Foreskin keratinocyte (primary cell): ENCODE measurements at places on chromosomes 11 and 22. TPM values are rescaled to one million over a fixed set of nuclear protein-coding genes. Genes with fewer than 3 reads are reported as not detected.

KCNJ5 gene
- total RNA-seq: 0.95 and 3.8 TPM in 2 replicates

MMP8 gene
- total RNA-seq: not detected in 2 replicates

KCNJ11 gene
- total RNA-seq: 0.04 TPM in 1 of 2 replicates, not detected in the other

NAALAD2 gene
- 0.04 and 0.17 TPM in 2 replicates for total RNA-seq

MB gene
- not detected in 2 replicates for total RNA-seq

C11orf16 gene
- not detected in 2 replicates for total RNA-seq

GAB2 gene
- total RNA-seq: 0.53 and 0.61 TPM in 2 replicates

LARGE1 gene
- total RNA-seq: 8.1 and 8.8 TPM in 2 replicates

SERPING1 gene
- total RNA-seq: 13.0 and 14.1 TPM in 2 replicates

MYBPC3 gene
- total RNA-seq: not detected in 2 replicates

CCDC188 gene
- total RNA-seq: not detected in 2 replicates

LMO2 gene
- total RNA-seq: 1.6 and 1.7 TPM in 2 replicates

TIGD3 gene
- 0.07 and 0.14 TPM in 2 replicates for total RNA-seq

OR8D4 gene
- total RNA-seq: not detected in 2 replicates

CCDC73 gene
- not detected in 2 replicates for total RNA-seq

RBFOX2 gene
- total RNA-seq: 85.0 and 85.9 TPM in 2 replicates

CNGA4 gene
- total RNA-seq: 0.07 TPM in 1 of 2 replicates, not detected in the other

- no peak for DNase-seq
Measured at GRCh38 chr11:2932850-2933251, 3.6 kb upstream of the PHLDA2 start.

DNA sequence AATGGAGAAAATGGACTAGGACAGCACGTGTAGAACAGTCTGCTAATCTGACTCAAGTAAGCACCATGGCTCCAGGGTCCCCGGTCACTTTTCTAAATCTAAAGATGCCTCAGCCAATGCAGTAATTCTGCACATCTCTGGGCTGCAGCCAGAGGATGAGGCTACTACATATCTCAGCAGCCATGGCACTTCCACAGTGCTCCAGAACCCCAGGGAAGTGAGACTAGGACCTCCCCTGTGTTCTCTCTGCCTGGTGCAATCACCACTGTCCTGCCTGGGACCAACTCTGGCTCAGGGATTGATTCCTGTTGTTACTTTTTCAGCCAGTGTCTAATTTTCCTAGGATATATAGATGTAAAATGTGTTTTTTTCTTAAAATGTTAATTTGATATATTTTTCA, 129.4 kb upstream of the TOP3B start:
- no peak for DNase-seq

- no peak for DNase-seq
Measured at GRCh38 chr11:35148163-35148837, 9.3 kb downstream of the CD44 start.

GRCh38 chr11:71114124-71114851, 138.1 kb downstream of the SHANK2 start:
- no peak for DNase-seq

- no peak for DNase-seq
Measured at GRCh38 chr22:25137577-25138525, 61.8 kb upstream of the CRYBB3 start.

- DNase-seq: no peak
Measured at GRCh38 chr11:62921573-62922188, 518 bp upstream of the CHRM1 start.

GRCh38 chr11:62988276-62988675, 3.5 kb upstream of the SLC22A6 start:
- DNase-seq: no peak

GRCh38 chr22:21094911-21095772, 49.4 kb downstream of the LRRC74B start:
- no peak for DNase-seq

DNA sequence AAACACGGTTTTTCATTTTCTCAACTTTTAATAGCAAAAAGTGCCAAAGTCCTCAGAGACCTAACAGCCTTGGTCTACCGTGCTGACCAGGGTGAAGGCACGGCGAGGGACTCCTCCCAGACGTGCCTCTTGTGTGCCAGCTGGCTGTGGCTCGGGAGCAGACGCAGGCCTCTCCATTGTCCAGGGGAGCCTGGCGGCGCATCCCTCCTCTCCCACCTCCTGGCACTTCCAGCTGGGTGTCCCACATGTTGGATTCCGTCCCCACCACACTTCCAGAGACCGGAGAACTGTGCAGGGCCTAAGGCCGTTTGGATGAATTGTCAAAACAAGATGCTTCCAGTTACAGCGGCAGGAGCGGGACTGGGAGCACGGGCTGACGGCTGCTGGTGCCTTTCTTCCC, 11.6 kb downstream of the CDPF1 start:
- no peak for DNase-seq

DNA sequence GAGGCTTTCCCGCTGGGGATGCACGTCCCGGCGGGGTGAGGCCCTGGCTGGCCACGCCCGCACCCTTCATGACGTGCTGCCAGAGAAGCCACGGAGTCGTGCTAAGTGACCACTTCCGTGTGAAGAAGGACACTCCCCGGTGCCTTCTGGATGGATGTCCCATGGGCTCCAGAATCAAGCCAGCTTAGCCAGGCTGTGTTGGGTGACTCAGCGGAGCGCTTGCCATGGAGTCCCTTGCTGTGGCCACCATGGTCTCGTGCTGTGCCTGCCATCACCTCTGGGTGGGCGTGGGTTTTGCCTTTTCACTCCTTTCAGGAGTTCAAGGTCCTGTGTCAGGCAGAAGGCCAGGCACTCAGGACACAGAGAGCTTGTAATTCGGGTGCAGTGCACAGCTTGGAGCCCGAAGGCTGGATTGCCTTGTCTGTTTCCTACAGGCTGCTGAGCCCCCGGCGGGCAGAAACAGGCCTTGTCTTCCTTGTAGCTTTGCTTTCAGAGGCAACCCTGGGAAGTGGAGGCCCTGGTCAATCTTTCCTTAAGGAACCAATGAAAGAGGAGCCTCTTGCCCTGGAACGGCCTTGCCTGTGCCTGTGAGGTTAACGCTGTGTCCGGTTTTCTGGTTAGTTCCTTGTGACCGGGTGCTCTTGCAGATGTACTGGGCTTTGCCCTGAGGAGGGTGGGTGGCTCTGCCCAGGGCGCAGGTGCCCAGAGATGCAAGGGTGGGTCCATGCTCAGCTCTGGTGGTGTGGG, 268.6 kb downstream of the TBC1D22A start:
- DNase-seq: no peak

- no peak for DNase-seq
Measured at GRCh38 chr11:48025293-48025983, 45.1 kb downstream of the PTPRJ start.

GRCh38 chr11:16155448-16155847, 200.9 kb downstream of the SOX6 start:
- DNase-seq: peak; percentile 10

DNA sequence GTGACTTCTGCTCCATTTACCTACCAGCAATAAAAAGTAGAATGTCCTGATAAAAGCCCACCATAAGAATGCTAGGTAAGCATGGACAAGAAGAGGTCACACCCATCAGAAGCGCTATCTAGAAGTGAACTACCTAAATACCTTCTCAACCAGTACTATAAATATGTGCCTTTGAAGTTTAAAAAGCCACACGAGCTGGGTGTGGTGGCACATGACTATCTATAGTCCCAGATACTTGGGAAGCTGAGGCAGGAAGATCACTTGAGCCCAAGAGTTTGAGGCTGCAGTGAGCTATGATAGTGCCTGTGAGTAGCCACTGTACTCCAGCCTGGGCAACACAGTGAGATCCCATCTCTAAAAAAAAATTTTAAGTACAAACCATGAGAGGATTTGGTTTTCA, 66.7 kb downstream of the PACSIN2 start:
- no peak for DNase-seq

DNA sequence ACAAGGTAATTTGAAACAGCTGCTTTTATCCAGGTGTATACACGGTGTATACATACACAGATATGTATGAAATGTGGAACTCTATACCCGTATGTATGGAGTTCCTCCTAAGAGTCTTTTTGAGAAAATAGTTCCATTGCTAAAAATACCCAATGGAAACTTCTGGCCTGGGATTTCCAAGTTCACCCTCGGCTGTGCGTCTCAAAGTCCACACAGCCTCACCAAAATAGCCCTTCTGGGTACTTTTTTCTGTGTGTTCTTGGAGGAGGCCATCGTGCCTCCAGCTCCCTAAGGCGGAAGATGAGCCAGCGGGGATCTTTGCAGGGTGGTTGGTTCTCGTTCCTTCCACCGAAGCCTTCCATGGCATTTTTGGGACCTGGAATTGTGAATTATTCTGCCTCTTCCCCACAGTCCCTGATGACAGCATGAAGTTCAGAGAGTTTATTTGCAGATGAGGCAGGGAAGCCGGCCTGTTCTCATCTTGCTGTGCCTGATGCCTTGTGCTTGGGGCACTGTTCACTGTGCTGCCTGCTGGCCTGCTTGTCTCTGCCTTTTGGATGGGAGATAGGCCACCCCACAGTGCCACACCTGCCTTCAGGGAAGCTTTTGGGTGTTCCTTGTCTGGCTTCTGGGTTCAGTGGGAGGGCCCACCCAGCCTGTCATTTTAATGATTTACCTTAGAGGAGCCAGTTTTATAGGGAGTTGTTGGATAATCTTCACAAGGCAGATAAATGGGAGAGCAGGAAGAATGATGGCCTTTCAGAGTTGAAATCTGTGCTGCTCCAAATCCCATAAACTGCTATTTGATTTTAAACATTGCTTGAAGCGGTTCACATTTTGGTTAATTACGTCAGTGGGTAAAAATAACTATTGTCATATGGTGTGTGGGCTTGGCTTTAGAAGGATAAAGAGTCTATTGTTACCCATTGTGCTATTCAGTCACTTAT, 112.7 kb upstream of the OR4B1 start:
- DNase-seq: no peak

GRCh38 chr11:10208131-10208575, 85.9 kb downstream of the SBF2 start:
- DNase-seq: peak; percentile 39

- no peak for DNase-seq
Measured at GRCh38 chr11:33935461-33936456, 43.9 kb upstream of the LMO2 start.

GRCh38 chr11:126114486-126115126, 51.9 kb upstream of the CDON start:
- DNase-seq: no peak

- peak; percentile 36 for DNase-seq
Measured at GRCh38 chr11:110356762-110357671, 60.6 kb upstream of the RDX start.

GRCh38 chr11:28922386-28922981, 814.3 kb downstream of the METTL15 start:
- DNase-seq: no peak

- DNase-seq: no peak
Measured at GRCh38 chr22:32708830-32709229, 92.7 kb upstream of the TIMP3 start.

- no peak for DNase-seq
Measured at GRCh38 chr11:32280339-32280738, 155.0 kb downstream of the WT1 start.

GRCh38 chr22:37664249-37665101, 6.0 kb downstream of the PDXP start:
- DNase-seq: no peak

GRCh38 chr11:45048313-45048841, 97.7 kb upstream of the TP53I11 start:
- no peak for DNase-seq

DNA sequence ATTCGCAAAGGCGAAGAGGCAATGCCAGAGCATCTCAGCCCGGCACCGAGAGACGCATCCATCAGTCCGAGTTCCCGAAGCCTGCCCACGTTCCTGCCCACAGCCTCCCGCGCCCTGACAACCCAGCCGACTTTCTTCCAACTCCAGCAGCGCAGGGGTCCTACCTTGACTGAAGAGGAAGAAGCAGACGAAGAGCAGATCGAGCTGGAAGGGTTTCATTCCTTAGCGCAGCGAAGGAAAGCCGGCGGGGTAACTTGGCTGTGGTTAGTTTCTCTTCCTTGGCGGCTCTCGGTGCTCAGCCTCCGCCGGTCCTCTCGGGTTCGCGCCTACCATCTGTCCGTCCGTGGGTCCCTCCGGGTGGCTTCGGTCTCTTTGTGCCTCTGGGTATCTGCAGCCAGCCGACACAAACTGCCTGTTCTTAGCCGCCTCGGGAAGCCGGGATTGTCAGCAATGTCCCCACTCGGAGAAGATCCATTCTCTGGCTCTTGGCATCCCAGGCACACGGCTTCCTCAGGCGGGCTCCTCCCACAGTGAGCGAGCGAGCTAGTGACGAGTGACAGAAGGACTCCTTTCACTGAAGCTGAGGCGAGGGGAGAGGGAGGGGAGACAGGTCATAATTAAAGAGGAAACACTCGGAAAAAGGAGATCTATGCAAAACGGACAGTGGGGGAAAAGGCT, at the start of gene KIRREL3:
Gene KIRREL3 (minus strand): TSS at position 480 of the 678 bp plus-strand sequence.
- no peak for DNase-seq

DNA sequence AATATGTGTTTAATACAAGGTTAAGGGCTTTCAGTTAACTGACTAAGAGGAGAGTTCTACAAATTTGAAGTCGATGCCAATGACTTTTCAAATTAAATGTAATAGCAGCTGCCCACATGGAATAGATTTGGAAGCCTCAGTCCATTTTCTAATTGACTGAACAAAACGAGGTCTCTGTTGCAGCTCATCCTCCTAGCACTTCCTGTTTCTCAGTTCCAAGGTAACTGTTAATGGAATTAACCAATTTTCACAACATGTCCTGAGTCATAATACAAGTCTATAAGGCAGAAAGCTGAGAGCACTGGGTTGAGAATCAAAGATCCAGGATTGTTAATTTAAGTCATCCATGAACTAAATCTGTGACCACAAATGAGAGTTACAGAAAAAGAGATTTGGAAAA, 177.2 kb downstream of the OPCML start:
- no peak for DNase-seq

- DNase-seq: no peak
Measured at GRCh38 chr22:19803736-19804267, 43.2 kb downstream of the TBX1 start.
